ENCODE measurements at places on chromosomes 2 and 18.
A peak's percentile ranks its signal among the peaks of the same experiment; 100 is the strongest.

DNA sequence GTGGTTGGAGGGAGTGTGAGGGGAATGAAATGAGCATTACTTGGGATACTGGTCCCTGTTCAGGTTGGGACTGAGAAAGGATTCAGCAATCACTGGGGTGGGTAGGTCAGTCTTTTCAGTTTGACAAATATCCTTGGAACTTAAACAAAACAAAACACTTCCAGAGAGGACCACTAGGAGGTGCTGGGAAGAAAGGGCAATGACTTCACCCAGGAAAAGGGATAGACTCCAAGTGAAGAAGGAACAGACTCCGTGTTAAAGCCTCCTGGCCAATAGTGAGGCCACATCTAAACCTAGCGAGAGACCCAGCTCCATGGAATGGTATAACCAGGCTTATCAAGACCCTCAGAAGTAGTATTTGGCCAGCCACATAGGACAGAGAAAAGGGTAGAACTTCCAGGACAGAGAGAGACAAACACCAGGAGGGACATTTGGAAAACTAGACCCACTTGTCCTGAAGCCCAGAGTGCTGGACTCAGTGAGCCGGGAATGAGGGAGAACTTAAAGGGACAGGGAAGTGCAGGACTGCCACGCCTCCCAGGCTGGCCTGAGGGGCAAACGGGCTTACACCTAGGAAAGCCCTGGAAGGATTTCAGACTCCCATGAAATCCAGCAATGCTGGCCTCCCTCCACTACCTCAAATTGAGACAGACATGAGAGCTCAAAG lies 19.6 kb upstream of the KCNG3 start:
- DNase-seq = no peak

DNA sequence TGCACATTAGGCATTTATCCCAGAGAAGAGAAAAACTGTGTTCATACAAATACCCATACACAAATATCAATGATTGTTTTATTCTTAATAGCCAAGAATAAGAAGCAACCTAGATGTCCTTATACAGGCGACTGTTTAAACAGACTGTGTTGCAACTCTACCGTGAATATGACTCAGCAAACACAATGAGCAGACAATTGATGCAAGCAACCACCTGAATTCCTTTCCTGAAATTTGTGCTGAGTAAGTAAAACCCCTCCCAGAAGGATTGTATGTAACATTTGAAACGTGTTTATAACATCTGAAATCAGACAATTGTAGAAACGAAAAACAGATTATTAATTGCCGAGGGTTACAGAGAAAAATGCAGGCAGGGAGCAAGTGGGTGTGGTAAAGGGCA lies 621.9 kb upstream of the SOX11 start:
- no peak for DNase-seq

GRCh38 chr18:59079264-59079663 lies 60.4 kb upstream of the SEC11C start:
- DNase-seq = no peak

- DNase-seq = no peak
Observed at GRCh38 chr2:1010415-1010930, 59.8 kb downstream of the SNTG2 start.

GRCh38 chr18:73766910-73767515 lies 380.6 kb downstream of the FBXO15 start:
- peak; percentile 88 for DNase-seq
